ENCODE measurements at places on chromosomes 1 and 21.
A peak's percentile ranks its signal among the peaks of the same experiment; 100 is the strongest.

DNA sequence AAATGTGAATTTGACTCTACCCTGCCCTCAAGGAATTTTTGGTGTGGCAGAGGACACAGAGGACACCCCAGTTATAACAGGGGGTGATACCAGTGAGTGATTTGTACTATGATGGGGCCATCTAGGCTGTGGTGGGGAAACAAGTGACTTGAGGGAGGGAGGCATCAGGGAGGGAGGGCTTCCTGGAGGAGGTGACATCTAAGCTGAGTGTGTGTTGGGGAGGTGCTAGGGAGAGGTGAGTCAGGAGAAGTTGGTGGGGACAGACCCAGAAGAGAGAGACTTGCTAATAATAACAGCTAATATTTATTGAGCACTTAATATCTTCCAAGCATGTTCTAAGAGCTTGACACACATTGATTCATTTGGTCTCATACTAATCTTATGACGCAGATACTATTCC is 19.9 kb upstream of the TTC4 start:
- DNase-seq = no peak

DNA sequence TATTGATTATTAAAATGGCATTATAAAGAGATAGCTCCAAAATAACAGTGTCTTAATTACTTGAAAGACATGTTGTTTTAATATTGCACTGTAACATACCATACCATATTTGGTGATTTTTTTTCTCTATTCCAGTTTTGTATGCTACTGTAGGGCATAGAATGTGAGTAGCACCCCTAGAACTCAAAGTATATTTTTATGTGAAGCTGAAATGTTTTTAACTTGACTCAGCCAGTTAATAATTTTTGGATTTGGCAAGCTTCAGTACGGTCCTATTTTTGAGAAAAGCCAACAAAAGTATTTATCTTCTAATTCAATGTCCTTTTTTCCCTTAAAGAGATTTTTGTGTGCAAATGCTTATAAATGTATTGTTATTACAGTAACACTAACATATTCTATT is 593.8 kb downstream of the USP25 start:
- no peak for DNase-seq

GRCh38 chr1:177106196-177106595 is 58.3 kb downstream of the ASTN1 start:
- no peak for DNase-seq

- DNase-seq = peak; percentile 51
These were observed 2.5 kb downstream of the CDC42BPA start for GRCh38 chr1:227315629-227316346.

DNA sequence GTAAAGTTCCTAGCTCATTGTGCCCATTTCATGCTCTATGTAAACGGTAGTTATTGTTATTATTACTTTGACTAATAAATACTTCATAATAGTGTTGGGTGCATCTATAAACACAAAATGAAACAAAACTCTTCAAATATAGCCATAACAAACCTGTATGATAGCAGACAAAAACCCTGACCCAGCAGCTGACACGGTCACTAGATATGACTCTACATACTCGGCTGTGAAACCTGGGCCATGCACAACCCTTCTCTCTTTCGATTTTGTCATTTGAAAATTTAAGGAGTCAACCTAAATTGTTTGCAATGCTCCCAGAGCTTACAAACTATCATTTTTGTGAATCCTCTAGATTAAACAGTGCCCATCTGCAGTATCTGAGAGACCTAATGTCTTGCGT is 8.0 kb upstream of the RGS13 start:
- DNase-seq = no peak

- no peak for DNase-seq
These were observed 102.5 kb upstream of the KAZN start for GRCh38 chr1:14495996-14496395.

DNA sequence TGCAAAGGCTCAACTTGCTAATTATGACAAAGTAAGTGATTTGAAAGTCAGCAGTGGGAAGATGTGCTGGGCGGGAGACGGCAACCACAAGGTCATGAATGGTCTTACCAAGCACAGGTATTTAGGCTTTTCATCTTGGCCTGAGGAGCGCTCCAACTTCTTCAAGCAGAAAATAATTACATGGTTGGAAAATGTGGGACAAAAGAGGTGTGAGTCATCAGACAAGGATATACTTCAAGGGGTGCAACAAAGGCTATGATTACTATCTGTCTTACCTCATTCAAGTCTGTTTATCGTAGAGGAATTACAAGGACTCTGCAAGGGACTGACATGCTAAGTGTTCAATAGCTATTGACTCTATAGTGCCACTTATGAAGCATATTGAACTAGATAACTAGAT is 2005.7 kb downstream of the MRPL39 start:
- DNase-seq = no peak

DNA sequence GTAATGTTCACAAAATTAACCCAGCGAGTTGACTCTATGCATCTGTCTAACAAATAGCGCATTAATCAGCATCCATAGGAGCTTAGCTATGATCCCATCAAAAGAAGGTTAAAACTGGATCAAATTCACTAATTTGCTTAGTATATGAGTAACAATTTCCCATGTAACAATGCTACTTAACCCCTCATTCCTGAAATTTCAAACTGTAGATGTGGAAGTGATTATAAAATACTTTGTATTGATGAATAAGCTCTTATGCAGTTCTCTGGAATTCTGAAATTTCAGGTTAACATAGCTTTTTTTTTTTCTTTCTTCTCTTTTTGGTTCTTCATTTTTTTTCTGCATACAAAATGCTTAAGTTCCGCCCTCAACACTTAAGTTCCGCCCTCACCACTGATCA is 1272.7 kb downstream of the KCNT2 start:
- DNase-seq = no peak

- no peak for DNase-seq
These were observed 140.3 kb upstream of the VANGL1 start for GRCh38 chr1:115501476-115501875.

GRCh38 chr1:225868631-225869330 is 13.4 kb downstream of the TMEM63A start:
- DNase-seq = no peak
